ENCODE measurements at places on chromosomes 5 and 9. TPM values are rescaled to one million over a fixed set of nuclear protein-coding genes. Genes with fewer than 3 reads are reported as not detected.

The F2R gene
- total RNA-seq: 221 TPM

The CYFIP2 gene
- total RNA-seq: 22.6 TPM

The ALDH1A1 gene
- total RNA-seq: not detected

The ZNF879 gene
- total RNA-seq: 1.4 TPM

The CCDC112 gene
- 9.0 TPM for total RNA-seq

The PCDHAC1 gene
- total RNA-seq: 9.5 TPM

The PHF24 gene
- total RNA-seq: not detected

Measured in G401 (cell line).